Stimulated activated CD4-positive, alpha-beta T cell treated with anti-CD3 and anti-CD28 coated beads, Interleukin-1b, Interleukin-23, amount 100 ng/mL, for 48 hours (primary cell): ENCODE measurements at places on chromosomes 5 and 9.

DNA sequence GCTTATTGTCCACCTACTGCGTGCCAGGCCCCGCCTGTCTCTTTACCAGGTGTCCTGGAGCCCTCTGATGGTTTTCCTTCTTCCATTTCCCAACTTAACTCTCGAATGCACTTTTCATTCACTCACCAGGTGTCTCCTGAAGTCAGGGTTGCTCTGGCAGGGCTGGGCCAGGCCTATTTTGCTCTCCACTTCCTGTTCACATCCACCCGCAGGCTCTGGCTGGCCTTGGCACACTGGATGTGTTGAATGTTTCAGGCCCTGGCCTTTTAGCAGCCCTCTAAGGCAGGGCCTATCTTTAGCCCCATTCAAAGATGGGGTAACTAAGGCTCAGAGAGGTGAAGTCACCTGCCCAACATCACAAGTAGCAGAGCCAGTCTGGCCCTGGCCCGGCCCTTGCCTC lies 16.4 kb downstream of the LRRC8A start:
- DNase-seq, result no peak

DNA sequence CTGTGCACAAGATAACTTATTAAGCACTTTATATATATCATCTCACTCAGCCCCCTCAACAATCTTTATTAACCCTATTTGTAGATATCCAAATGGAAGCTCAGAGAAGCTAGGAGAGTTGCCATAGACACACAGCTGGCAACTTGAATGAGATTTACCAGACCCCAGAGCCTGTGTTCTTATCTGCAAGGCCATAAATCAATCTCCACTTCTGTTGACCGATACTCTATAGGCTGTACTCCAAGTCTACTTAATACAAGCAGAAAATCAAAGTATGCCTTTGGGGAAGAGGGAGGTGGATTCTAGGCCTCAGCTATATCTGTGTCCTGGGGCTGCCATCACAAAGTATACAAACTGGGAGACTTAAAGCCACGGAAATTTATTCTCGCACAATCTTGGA lies 6.0 kb upstream of the IL9 start:
- DNase-seq, result no peak

GRCh38 chr9:131670247-131671132 lies 69.4 kb downstream of the RAPGEF1 start:
- no peak for DNase-seq

- no peak for DNase-seq
Measured at GRCh38 chr9:93577078-93577974, 942 bp downstream of the PHF2 start.

GRCh38 chr9:110050925-110051355 lies 157.0 kb downstream of the C9orf152 start:
- no peak for DNase-seq

GRCh38 chr5:57653636-57654290 lies 171.2 kb upstream of the ACTBL2 start:
- DNase-seq, result no peak

- DNase-seq, result no peak
Measured at GRCh38 chr5:156909180-156909579, 53.8 kb downstream of the TIMD4 start.

- peak; percentile 67 for DNase-seq
Measured at GRCh38 chr5:102865510-102866236, 110.6 kb downstream of the PAM start.

DNA sequence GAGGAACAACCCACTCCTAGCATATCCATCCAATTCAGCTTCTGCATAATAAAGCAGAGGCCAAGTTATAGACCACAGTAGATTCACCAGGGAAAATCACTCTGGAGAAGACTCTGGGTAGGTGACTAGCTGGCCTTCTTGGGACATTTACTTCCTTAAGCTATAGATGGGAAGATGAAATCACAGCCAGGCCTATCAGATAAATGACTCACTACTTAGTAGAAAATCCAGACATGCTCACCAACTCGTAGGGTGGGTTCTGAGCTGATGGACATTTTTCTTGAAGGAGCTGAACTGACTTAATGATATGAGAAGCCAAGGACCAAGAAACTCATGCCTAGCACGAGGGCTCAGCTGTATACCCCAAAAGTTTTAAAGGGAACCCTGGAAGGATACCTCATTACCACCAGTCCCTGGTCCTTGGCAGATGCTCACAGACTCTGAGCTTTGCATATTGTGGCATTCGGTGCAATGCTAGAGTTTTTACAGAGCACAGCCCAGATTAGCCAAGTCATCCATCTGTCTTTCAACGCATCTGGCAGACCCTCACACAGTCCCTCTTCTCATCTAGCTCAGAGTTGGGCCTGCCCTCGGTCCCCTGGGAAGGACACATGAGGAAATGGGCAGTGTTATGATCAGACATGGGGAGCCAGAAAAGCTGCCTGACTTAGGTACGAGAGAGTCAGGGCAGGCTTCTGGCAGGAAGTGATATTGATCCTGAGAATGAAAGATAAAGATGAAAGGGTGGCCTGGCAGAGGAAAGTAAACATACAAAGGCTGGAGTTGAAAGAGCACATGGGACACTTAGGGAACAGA lies 15.0 kb downstream of the ACSL6 start:
- DNase-seq, result no peak

DNA sequence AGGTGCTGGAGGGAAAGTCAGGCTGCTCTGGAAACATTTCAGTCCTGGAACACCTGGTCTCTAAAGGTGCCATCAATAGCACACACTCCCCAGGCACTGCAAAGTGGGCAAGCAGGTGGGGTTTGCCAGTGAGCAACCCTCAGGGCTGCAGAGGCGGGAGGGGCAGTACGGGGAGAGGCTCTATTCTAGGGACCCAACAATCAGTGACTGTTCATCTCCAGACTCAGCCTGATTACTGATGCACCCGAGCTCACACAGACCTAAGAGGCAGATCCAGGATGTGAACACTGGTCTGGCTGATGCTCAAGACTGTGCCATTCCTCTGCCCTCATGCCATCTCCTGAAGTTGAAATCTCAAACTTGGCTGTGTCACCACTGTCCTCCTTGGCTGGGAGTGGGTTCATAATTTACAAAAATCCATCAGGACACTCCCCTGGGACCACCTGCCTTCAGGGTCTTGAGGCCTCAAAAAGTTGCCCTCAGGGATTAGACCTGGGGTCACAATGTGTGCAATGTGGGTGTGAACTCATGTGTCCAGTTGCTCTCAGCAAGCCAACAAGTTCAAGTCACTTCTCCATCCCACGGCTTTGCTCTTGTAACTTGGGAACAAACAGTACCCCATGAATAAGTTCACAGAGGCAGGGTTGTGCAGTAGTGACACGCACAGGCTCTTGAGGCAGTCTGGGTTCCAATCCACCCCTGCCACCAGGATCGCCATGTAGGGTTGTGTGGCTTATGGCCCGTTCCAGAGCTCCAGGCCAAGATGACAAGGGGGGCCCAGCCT lies 19.9 kb upstream of the KCNMB1 start:
- DNase-seq, result no peak

DNA sequence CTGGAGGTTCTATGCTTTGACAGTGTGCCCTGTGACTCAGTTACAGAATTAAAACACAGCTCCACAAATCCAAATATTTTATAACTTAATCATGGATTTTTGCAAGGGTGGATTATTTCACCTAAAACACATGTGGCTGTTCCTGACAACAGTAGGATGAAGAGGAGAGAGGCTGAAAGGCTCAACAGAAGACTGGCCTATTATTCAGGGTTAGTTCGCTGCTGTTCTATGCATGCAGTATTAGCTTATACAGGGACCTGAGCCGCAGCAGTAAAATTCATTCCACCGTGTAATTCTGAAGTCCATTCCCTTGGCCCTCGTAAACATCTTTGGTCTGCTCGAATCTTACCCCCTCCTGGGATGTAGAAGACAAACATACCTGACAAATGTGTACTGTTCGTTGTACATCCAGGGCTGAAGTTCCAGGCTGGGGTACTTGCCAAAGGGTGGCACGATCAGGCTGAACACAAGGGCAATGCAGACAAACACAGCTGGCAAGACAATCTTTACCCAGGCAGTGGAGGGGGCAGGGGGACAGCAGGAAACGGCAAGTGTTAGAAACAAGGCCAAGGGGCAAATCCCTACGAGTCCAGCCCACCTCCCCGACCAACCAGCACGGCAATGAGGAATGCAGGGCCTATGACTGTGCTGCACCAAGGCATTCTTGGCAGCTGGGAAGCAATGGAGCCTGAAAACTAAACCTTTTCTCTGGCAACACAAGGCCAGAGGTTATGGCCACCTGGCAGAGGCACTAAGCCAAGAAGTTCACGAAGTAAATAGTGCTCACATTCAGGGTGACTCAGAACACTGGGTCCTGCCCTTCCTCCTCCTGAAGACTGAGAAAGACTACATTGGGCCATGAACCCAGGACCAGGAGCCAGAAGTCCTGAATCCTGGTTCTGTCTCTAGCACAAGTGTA lies 46.8 kb downstream of the NIPSNAP3B start:
- DNase-seq, result no peak

- no peak for DNase-seq
Measured at GRCh38 chr9:104247899-104248460, 153.9 kb downstream of the SMC2 start.

- DNase-seq, result no peak
Measured at GRCh38 chr5:141517880-141518617, 29.2 kb downstream of the PCDHGC5 start.
